ENCODE measurements at places on chromosomes 1 and 21.

GRCh38 chr1:31535561-31535960 lies 40.8 kb upstream of the TINAGL1 start:
- no peak for DNase-seq

GRCh38 chr1:32464716-32465577 lies at the start of gene ZBTB8B:
TSS of gene ZBTB8B (plus strand) at chr1:32465072. CDS start at chr1:32470625, 5,553 bp downstream.
- peak; percentile 100 for DNase-seq

DNA sequence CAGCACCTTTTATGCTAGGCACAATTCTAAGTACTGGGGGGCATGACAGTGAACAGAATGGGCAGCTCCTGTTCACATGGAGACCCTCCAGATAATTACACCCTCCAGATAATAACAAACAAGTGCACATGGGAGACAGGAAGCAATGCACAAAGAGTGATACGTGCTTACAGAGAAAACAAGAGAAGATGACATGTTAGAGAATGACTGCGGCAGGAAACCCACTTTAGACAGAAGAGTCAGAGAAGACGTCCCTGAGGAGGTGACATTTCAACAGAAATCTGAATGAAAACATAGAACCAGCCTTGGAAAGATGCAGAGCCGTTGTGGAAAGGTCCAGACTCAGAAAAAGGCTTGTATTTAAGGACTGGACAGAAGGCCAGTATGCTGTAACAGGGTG lies 54.7 kb upstream of the ARTN start:
- DNase-seq = no peak

- DNase-seq = no peak
These were observed 7.5 kb downstream of the PCP4 start for GRCh38 chr21:39874759-39875158.

- DNase-seq = no peak
These were observed 1.4 kb downstream of the PBXIP1 start for GRCh38 chr1:154954541-154954940.

DNA sequence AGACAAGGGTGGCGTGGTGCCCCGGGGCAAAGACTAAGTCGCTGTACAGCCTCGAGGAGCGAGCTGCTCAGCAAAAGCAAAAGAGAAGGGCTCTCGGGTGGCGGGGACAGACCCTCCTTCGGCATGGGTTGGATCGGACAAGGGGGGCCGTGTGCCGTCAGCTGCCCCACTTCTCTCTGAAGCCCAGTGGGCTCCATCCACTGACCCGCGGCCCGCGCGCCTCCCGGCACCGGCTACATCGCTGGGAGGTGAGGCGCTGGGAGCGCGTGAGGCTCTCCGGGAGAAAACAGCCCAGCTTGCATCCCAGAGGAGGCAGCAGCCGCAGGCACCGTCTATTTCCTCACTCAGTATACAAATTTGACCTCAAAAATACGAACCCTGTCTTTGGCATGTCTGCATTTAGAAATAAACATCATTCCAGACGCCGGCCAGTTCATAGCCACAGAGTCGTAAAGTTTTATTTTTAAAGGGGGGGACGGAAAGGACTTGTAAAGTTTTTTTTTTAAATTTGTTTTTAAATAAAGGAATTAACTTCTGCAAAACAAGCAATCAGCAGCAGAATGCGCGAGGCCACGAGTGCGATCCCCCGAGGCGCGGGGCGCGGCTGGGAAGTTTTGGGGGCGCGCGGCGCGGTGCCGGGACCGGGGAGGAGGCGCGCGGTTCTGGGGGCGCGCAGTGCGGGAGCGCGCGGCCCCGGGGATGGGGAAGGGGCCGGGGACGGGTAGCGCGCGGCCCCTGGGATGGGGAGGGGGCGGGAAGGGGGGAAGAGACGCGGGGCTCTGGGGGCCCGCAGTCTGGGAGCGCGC lies 689 bp upstream of the GPR137B start:
- peak; percentile 94 for DNase-seq
